ENCODE measurements at places on chromosomes 7 and 10.

GRCh38 chr10:75547391-75548298, 116.2 kb downstream of the LRMDA start:
- DNase-seq = no peak

DNA sequence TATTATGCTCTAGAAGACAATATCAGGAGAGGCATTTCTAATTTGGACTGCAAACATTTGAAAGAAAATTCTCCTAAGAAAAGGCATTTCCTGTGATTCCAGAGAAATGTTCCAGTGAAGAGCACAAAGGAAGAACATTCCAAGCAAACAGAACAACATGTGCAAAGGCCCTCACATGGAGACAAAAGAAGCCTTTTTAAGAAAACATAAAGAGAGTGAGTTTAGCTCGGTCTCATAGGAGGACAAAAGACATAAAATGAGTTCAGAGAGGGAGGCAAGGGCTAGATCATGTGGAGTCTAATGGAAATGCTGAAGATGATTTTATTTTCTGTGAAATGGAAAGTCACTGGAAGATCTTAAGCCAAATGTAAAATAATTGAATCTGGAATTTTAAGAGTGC, 269.8 kb upstream of the HGF start:
- no peak for DNase-seq

- no peak for DNase-seq
These were observed 91.0 kb upstream of the COL1A2 start for GRCh38 chr7:94303695-94304094.

DNA sequence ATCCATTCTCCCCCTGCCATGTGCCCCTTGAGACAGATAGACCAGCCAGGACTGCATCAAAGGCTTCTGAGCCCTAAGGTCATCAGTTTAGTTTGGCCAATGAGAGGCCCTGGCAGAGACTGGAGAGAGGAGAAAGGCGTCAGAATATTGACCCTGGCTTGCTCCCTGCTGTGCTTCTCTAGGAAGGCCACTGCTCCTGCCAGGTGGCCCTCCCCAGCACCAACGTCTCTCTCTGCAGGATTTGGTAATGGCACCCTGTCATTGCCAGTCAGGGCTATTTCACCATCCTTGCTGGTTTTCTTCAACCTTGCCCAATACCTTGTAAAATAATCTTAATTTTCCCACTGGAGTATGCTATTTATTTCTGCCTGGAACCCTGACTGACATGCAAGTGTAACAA, 38.8 kb upstream of the ZRANB1 start:
- DNase-seq = no peak

DNA sequence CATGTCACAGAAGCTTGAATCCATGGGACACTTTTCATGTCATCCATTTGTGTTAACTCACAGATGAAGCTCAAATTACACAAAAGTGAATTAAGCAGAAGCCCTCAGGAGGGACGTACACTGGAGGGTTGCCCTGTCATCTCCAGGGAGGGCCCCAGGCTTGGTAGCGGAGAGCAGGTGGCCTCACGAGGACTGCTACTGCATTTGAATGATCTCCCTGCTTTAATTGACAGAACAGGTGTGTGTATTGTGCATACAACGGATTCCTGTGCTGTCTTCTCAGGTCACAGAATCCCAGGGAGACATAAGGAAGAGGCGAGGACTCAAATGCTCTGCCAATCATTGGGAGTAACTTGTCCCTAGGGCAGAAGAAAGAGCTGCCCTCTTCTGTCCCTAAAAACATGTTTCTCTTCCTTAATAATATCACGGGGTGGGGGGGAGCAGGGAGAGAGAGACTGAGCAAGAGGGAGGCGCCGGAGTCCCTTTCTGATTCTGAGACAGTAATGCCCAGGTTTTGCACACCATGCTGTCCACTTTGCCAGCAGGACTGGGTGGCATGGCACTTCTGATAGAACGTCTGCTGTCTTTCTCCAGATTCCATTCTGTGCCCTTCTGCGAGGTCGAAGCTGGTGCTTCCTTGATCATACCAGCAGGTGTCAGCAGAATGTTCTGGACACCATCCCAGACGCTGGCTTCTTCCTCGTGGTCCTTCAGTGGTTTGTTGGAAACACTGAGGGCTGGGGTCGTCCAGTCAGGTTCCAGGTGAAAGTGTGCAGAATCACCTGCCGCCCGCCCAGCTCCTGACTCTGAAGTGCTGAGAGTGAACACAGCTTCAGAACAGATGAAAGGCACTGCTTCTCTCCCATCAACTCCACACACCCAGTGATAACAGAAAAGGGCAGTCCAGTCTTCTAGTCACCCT, 26.2 kb upstream of the RASGEF1A start:
- DNase-seq = no peak
